Activated CD4-positive, alpha-beta T cell treated with anti-CD3 and anti-CD28 coated beads, Interleukin-2, amount 10 ng/mL, durations not matched to agents 7 days and 5 days (primary cell): ENCODE measurements at places on chromosomes 16 and 17.
A peak's percentile ranks its signal among the peaks of the same experiment; 100 is the strongest.

- no peak for DNase-seq
These were observed 4.3 kb downstream of the SLC5A2 start for GRCh38 chr16:31487071-31487719.

- DNase-seq: peak; percentile 61
These were observed 6.6 kb downstream of the WFIKKN2 start for GRCh38 chr17:50841949-50842354.

- peak; percentile 68 for DNase-seq
These were observed 722 bp upstream of the SLC38A10 start for GRCh38 chr17:81295676-81296381.

- peak; percentile 27 for DNase-seq
These were observed 586 bp downstream of the CD7 start for GRCh38 chr17:82316651-82317393.

- no peak for DNase-seq
These were observed 132.2 kb upstream of the HS3ST2 start for GRCh38 chr16:22681554-22682291.

GRCh38 chr16:3591436-3591803 lies 14.2 kb upstream of the NLRC3 start:
- no peak for DNase-seq

- no peak for DNase-seq
These were observed 28.7 kb downstream of the DHX38 start for GRCh38 chr16:72122308-72122707.

GRCh38 chr17:77836557-77837041 lies 121.9 kb upstream of the TNRC6C start:
- no peak for DNase-seq

DNA sequence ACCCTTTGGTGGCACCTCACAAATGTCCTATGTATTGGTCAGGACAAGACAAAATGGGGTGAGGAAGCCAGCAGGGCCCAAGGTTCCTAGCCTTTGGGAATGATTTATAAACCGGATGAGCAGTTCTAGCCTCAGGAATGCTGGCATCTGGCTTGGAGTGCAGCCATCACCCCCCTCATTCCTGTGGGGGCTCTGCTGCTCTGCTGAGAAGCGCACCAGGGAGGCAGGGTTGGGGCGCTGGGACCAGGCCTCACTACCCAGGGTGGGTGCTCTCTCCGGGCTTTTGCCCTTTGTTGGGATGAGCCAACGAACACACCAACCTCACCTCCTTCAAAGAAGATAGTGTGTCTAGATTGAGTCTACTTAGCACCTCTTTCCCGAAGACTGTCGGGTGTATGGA lies 39.2 kb downstream of the TMEM11 start:
- no peak for DNase-seq

- no peak for DNase-seq
These were observed 2.3 kb downstream of the TP53 start for GRCh38 chr17:7684851-7685532.

DNA sequence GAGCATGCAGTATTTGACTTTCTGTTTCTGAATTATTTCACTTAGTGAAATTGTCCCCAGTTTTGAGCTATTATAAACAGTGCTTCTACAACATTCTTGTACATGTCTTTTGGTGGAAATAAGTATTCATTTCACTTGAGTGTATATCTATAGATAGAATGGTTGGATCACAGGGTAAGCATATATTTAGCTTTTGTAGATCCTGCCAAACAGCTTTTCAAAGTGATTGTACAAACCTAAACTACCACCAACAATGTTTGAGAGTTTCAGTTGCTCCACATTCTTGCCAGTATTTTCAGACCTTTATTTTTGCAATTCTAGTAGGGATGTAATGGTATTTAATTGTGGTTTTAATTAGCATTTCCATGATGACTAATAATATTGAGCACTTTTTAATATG lies 91.6 kb downstream of the CCT6B start:
- DNase-seq: no peak

- DNase-seq: no peak
These were observed 7.3 kb upstream of the SMG1 start for GRCh38 chr16:18933501-18933900.

DNA sequence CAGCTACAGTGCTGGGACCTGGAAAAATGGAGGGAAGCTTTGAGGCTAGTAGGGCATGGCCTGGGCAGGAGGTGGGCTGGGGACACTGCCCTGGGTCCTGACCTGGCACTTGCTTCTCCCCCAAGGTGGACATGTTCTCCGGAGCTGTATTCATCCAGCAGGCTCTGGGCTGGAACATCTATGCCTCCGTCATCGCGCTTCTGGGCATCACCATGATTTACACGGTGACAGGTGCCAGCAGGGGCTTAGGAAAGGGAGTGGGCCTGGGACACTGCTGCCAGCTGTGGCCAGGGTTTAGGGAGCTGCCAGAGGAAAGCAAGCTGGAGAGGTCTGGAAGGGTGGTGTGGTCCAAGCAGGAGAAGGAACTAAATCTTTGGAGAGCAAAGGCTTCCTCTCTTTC lies 3.1 kb downstream of the SLC5A2 start:
- no peak for DNase-seq

GRCh38 chr16:68013440-68013839 lies 2.3 kb downstream of the DPEP2NB start:
- no peak for DNase-seq

- no peak for DNase-seq
These were observed 22.1 kb downstream of the SPACA3 start for GRCh38 chr17:33013596-33014375.

DNA sequence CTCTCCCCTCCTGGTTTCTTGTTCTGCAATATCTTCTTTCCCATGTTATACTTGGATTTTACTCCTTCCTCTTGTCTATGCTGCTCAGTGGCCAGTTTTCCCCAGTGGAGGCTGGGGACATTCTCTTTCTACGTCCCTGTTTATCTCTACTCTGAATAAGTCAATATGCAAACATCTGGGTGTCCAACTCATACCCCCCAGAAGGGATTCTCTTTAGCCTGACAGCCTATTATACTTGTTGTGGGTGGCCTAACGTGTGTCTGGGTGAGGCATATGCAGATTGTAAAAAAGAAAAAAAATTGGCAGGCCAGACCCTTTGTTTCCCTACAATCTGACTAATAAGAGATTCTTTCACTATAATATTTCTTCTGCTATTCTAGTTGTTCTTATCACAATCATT lies 134.2 kb upstream of the MAF start:
- DNase-seq: no peak

DNA sequence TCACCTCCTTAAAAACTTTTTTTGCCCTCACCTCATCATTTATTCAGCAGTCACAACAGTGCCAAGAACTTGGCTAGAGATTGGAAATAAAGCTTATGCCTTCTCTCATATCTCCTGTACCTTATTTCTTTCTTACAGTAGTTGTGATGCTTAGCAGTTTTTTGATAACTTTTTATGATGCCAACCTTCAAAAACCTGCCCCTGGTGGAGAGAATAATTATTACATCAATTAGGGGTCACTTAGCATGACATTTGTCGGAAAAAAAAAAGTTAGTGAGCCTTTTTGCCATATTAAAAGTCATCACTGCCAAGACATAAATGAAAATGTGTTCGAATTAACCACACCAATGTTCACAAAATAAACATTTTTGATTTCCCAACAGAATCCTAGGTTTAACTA lies 296.6 kb downstream of the WWOX start:
- DNase-seq: no peak

DNA sequence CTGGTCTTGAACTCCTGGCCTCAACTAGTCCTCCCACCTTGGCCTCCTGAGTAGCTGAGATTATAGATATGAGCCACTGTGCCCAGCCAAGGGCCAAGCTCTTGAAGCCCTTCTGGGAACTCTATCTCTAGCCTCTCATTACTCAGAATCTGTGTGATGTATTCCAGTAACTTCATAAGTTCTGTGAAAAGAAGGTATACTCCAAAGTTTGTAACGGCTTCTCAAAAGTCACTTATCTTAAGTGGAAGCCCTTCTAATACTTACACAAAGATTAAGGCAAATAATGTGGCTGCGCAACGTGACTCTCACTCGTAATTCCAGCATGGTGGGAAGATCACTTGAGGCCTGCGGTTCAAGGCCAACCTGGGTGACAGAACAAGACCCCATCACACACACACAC lies 19.1 kb upstream of the ATP6V0C start:
- DNase-seq: no peak
